Naive thymus-derived CD4-positive, alpha-beta T cell (primary cell): ENCODE measurements at places on chromosomes 1 and 21. TPM values are rescaled to one million over a fixed set of nuclear protein-coding genes. Genes with fewer than 3 reads are reported as not detected.

The C1orf52 gene
- 25.7 and 27.9 TPM in 2 replicates for total RNA-seq

The HSD3B2 gene
- not detected for total RNA-seq

GRCh38 chr1:164937291-164937690 is 378.3 kb downstream of the PBX1 start:
- no peak for DNase-seq

- no peak for DNase-seq
These were observed 15.9 kb downstream of the PSEN2 start for GRCh38 chr1:226886122-226886901.

DNA sequence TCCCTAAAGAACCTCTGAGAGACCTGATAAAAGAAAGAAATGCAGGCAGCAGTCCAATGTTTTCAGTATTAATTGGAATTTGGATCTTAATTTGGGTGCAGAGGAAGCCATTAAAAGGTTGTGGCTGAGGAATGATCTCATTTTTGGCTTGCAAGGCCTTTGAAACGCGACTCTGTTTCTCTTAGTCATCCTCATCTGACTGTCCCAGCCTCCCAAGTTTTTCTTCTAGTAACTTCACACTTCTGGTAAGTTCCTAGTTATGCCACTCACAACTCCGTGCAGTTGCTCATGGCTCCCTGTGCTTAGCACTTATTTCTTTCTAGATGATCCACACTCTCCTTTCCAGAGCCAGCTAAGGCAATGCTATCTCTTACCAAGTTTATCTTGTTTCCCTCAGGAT is 147.4 kb upstream of the USP24 start:
- DNase-seq: no peak

DNA sequence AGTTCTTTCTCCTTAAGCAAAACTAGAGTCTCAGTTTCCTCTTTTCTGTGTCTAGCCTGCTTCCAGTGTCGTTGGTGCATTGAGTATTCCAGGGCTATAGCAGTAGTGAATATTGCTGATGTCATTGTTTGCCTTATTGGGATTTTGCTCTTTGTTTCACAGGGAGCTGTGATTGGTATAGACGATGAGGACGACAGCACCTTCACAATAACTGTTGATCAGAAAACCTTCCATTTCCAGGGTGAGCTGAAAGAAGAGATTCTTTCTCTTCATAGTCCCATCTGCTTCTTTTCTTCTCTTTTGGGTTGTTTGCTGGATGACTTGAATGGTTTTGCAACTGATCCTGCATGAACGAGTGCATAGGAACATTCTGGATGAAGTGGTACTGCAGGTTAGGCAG is 52.4 kb downstream of the OSBPL9 start:
- DNase-seq: no peak

- no peak for DNase-seq
These were observed 3.2 kb upstream of the C1orf162 start for GRCh38 chr1:111470596-111470995.

DNA sequence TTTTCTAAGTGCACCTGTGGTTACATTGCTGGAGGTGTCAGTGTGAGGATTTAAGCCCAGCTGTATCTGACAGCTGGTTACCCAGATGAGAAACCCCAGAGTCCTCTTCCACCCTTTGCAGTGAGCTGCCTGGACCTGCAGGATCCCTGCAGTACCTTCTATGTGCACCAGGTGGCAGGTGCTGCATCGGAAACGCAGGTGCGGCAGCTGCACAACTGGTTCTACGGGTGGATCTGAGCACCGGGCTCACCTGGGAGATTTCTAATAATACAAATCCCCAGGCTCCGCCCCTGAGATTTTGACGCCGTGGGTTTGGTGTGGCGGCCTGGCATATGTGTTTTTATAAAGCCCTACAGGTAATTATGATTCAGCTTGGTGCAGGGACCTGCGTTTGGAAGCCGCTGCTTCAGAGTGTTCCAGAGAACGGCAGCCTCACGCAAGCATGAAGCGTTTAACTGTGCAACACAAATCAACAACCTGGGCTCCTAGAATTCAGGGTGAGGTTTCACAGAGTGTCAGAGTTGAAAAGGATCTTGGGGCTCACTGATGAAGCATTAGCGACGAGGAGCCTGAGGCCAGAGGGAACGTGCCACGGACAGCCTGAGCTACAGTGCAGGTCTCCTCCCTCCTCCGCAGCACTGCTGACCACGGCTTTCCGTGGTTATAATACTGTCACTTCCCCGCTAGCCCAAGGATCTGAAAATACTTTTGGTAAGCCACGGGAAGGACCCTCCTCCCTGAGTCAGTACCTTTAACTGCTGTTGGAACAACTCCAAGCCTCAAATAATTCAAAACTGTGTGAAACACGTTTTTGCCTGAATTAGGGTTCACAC is 96.7 kb upstream of the TRABD2B start:
- peak; percentile 62 for DNase-seq

- no peak for DNase-seq
These were observed 20.5 kb downstream of the MAPKAPK2 start for GRCh38 chr1:206705191-206705590.
